Naive B cell (primary cell): ENCODE measurements at places on chromosomes 11 and 22.

- H3K4me1 ChIP-seq, result peaks cover 22% of the 10 kb centered on the region
- DNase-seq, result peak; percentile 63
- peak within 1 kb of the TSS; percentile 86 for H3K27ac ChIP-seq
- H3K4me3 ChIP-seq, result peak within 1 kb of the TSS; percentile 94
Observed at GRCh38 chr11:2443881-2444820, at the start of gene TRPM5. TRPM5 (minus strand) TSS chr11:2444514; CDS start chr11:2423036, 21,478 bp downstream.

- no peak overlapping the region for H3K4me3 ChIP-seq
- no peaks in the 10 kb centered on the region for H3K4me1 ChIP-seq
- H3K27me3 ChIP-seq, result peaks cover 44% of the 10 kb centered on the region
- no peak for DNase-seq
Observed at GRCh38 chr22:36052505-36052941, 23.9 kb upstream of the RBFOX2 start.

GRCh38 chr22:27130906-27131305, 473.5 kb downstream of the MIAT start:
- DNase-seq, result no peak
- H3K27me3 ChIP-seq, result peaks cover 25% of the 10 kb centered on the region
- H3K4me3 ChIP-seq, result no peak overlapping the region
- no peaks in the 10 kb centered on the region for H3K36me3 ChIP-seq
- no peaks in the 10 kb centered on the region for H3K4me1 ChIP-seq
- no peak overlapping the region for H3K27ac ChIP-seq

GRCh38 chr22:43182726-43183125, 4.2 kb downstream of the TTLL12 start:
- no peak overlapping the region for H3K4me3 ChIP-seq
- no peak for DNase-seq
- H3K4me1 ChIP-seq, result peaks cover 16% of the 10 kb centered on the region
- H3K36me3 ChIP-seq, result no peaks in the 10 kb centered on the region
- no peak overlapping the region for H3K27ac ChIP-seq

DNA sequence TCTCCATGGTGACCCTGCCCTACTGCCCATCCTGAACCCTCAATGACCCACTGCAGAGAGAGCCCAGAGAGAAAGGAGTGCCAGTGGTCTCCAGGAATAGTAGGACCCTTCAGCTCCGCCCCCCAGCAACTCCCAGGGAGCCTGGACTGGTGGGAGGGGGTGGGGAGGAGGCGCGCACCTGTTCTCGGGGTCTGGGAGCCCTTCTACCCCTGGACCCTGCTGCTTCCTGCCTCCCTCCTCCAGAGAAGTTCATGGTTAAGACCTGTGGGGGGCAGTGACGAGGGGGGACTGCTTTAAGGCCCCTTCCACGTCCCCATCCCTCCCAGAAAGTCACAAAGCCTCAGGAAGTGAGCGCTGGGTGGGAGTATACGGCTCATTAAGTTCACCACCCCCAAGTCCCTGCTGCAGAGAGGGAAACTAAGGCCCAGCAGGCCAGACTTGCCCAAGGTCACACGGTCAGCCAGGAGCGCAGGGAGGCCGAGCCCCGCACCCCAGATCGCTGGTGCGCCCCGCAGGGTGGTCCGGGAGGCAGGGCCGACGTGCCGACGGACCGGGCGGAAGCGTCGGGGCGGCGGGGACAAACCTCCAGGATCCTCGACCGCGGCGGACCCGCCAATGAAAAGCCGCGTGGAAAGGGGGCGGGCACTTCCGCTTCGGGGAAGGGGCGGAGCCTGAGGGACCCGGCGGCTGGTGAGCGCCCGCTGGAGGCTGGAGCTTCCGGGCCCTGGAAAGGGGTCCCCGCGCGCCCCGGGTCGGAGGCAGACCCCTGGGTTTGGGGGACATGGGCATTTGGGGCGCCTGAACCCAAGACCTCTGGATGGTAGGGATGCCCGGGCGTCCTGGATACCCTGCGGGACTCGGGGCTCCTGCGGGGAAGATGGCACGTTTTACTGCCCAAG, at the start of the genes NUDT22 and TRPT1:
Gene NUDT22, plus strand, starts transcription at position 667 of the 899 bp plus-strand sequence. CDS start 379 bp downstream, outside the sequence.
Gene TRPT1, minus strand, starts transcription at position 579 of the 899 bp plus-strand sequence. Its CDS starts 326 bp downstream, at position 253.
- H3K4me1 ChIP-seq, result peaks cover 43% of the 10 kb centered on the region
- peak within 1 kb of the TSS; percentile 95 for H3K27ac ChIP-seq
- peak within 1 kb of the TSS; percentile 95 for H3K4me3 ChIP-seq

GRCh38 chr22:38040953-38041759, 16.0 kb upstream of the PICK1 start:
- peaks cover 22% of the 10 kb centered on the region for H3K27me3 ChIP-seq
- H3K27ac ChIP-seq, result no peak overlapping the region
- no peaks in the 10 kb centered on the region for H3K36me3 ChIP-seq
- DNase-seq, result no peak
- H3K4me3 ChIP-seq, result no peak overlapping the region
- H3K4me1 ChIP-seq, result peaks cover 4% of the 10 kb centered on the region
